ENCODE measurements at places on chromosomes 5 and 9. TPM values are rescaled to one million over a fixed set of nuclear protein-coding genes. Genes with fewer than 3 reads are reported as not detected.

- DNase-seq: no peak
Measured at GRCh38 chr5:54778783-54779182, 206.6 kb downstream of the ESM1 start.

- no peak for DNase-seq
Measured at GRCh38 chr5:28448791-28449190, 1410.4 kb upstream of the CDH9 start.

GRCh38 chr9:137543237-137543963 lies 6.8 kb downstream of the PNPLA7 start:
- no peak for DNase-seq

ESM1 gene
- 214 TPM for polyA plus RNA-seq

ENC1 gene
- 53.3 TPM for polyA plus RNA-seq

Measured in endothelial cell of umbilical vein (primary cell).